ENCODE measurements at places on chromosomes 12 and 14.
A peak's percentile ranks its signal among the peaks of the same experiment; 100 is the strongest.

GRCh38 chr12:67991158-67991557 lies 1.9 kb downstream of the IFNG-AS1 start:
- no peak overlapping the region for H3K4me3 ChIP-seq
- no peaks in the 10 kb centered on the region for H3K4me1 ChIP-seq
- no peaks in the 10 kb centered on the region for H3K27me3 ChIP-seq
- H3K27ac ChIP-seq: no peak overlapping the region

GRCh38 chr12:43285159-43285598 lies 266.8 kb downstream of the ADAMTS20 start:
- peaks cover 9% of the 10 kb centered on the region for H3K4me1 ChIP-seq
- no peaks in the 10 kb centered on the region for H3K36me3 ChIP-seq
- no peaks in the 10 kb centered on the region for H3K27me3 ChIP-seq
- no peak for DNase-seq
- H3K27ac ChIP-seq: no peak overlapping the region
- H3K4me3 ChIP-seq: no peak overlapping the region

DNA sequence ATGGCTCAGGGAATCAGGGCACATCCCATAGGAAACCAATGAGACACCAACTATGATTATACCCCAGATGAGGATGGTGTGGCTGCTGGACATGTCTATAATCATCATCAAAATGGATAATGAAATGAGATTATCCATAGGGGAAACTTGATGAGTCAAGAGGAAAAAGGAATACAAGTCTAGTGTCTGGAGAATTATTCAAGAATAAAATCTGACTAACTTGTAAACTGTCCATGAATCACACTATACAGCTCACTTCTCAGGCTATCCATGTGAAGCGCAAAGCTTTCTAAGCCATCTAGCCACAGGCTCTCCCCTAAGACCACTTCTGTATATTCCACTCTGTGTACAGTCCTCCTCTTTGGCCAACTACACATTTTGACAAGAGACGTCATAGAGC lies 52.5 kb downstream of the DUSP16 start:
- H3K36me3 ChIP-seq: no peaks in the 10 kb centered on the region
- H3K27ac ChIP-seq: no peak overlapping the region
- H3K4me1 ChIP-seq: peaks cover 53% of the 10 kb centered on the region
- no peaks in the 10 kb centered on the region for H3K27me3 ChIP-seq
- DNase-seq: no peak

DNA sequence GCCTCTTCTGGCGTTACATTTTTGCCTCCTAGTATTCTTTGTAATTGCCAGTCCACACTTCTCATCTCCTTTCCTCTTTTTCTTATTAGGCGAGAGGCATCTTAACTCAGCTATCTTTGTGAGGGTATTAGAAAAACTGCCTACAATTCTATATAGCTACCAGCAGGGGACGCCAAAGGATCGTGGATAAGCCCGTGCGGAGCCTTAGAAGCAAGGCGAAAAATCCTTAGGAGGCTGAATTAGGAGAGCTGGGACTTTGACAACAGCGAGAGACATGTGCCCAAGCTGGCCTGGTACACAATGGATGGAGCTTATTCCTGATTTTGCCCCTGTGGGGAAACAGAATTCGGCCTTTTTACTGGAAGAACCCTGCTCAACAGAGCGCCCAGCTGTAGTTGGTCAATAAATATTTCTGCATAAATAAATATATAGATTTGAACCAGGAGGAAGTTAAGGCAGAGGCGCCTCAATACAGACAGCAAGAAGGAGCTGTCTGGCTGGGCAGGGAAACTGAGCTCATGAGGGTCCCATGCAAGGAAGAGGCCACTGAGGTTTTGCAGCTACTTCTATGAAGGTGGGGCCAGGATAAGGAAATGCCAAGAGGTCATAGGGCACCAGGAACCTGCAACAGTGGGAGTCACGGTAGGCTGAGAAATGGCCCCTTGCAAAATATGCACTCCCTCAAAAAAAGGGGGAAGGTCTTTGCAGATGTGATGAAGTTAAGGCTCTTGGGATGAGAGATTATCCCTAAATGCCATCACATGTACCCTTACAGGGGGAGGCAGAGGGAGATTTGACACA lies 14.6 kb upstream of the RBM19 start:
- H3K4me3 ChIP-seq: no peak overlapping the region
- DNase-seq: peak; percentile 88
- H3K4me1 ChIP-seq: no peaks in the 10 kb centered on the region
- no peaks in the 10 kb centered on the region for H3K36me3 ChIP-seq

Data from GM23338 (cell line).